NCI-H524 treated with DMSO at 0.1 percent for 48 hours (cell line): ENCODE measurements at places on chromosomes 6 and 20.

DNA sequence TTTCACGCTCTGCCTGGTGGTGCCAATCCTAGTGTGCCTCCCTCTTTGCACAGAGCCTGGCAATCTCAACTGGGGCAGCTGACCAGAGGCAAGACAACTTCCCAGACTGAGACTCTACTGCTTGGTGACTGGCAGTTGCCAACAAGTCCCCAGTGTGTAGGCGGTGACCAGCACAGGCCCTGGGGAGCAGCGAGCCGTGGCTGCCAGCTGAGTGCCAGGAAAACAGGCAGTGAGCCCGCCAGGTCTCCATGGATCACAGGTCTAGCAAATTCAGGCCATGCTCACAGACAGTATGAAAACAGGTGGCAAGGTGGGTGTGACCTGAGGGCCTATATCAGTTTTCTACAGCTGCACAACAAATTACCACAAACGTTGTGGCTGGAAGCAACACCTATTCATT lies 289.9 kb downstream of the KIF16B start:
- DNase-seq = no peak

- DNase-seq = no peak
These were observed 376.1 kb downstream of the CENPW start for GRCh38 chr6:126716032-126716431.

DNA sequence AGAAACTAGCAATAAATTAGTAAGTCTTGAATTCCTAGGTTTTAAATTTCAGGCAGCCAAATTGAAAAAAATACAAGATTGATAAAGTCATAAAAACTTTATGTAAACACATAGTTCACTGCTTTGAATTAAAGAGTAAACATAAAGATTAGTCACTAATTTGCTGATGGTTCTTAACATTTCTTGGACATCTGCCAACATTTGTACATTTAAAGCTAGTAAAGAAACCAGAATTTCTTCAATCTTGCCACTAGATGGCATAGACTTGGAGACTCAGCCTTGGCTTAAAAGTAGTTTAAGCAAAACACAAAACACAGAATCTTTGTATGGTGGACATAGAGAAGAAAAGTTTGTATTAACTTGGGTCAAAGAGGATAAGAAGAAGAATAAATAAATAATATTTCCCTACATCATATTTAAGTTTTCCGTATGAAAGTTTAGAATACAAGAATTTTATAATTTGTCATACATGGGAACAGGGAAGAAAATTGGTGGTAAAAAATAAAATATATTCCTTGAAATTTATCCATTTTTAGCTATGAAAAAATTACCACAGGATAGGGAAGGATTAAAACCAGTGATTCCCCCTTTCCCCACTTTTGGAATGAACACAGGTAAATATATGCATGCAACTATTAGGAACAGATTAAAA lies 41.7 kb upstream of the FAM135A start:
- DNase-seq = peak; percentile 27

- DNase-seq = no peak
These were observed 914 bp downstream of the TREM2 start for GRCh38 chr6:41161851-41162552.
